Inflammatory macrophage (primary cell): ENCODE measurements at places on chromosomes 16 and 17.

GRCh38 chr17:82898976-82899514 lies 59.2 kb upstream of the ZNF750 start:
- no peak for DNase-seq

GRCh38 chr17:60229188-60229802 lies 79.5 kb downstream of the CA4 start:
- DNase-seq = peak; percentile 14

DNA sequence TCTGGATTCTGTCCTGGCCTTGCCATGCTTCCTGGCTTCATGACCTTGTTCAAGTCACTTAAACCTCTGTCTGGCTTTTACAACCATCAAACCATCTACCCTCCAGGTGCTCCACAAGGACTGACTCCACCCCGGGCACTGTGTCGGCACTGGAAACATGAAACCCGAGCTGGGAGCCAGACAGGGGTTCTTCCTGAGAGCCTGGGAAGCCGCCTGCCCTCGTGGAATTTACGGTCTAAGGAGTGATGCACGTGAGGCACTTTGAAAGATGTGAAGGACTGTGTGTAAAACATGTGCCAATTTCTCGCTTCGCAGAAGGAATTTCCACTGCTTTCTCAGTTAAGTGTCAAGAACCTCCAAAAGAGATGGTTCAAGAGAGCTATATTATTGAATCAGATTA lies 11.6 kb downstream of the CDK5R1 start:
- no peak for DNase-seq

DNA sequence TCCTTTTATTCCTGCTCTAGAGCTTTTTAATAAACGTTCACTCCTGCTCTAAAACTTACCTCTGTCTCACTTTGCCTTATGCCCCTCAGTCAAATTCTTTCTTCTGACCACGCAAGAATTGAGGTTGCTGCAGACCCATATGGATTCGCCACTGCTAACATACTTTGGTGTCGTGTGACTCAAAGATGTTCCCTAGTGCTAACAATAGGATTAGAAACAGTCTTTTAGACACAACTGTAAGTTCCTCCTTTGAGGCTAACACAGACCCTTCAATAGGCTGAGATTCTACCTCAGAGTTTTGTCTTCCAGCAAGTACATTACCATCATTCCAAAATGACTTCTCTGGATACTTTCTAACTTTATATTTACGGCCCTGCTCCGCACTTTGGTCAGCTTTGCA lies 149.5 kb upstream of the COX10 start:
- no peak for DNase-seq

DNA sequence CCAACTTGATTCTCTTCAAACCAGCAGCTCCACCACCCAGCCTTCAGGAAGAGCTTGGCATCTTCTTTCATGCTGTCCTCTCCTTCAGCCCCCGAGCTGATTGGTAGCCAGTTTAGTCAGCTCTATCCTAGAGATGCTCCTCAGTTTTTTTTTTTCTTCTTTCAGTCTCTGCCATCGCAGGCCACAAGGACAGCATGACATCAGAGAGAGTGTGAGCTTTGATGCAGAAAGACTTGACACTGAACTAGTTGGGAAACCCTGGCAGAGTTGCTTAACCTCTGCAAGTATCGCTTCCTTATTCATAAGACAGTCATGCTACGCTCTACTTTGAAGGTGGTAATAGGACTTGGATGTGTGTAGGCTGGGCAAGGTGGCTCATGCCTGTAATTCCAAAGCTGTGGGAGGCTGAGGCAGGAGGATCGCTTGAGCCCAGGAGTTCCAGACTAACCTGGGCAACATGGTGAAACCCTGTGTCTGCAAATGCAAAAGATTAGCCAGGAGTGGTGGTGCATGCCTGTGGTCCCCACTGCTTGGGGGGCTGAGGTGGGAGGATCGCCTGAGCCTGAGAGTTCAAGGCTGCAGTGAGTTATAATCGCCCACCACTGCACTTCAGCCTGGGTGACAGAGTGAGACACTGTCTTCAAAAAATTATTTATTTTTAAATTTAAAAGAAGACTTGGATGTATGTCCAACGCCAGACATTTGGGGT lies 2.6 kb downstream of the CD300LB start:
- peak; percentile 98 for DNase-seq

DNA sequence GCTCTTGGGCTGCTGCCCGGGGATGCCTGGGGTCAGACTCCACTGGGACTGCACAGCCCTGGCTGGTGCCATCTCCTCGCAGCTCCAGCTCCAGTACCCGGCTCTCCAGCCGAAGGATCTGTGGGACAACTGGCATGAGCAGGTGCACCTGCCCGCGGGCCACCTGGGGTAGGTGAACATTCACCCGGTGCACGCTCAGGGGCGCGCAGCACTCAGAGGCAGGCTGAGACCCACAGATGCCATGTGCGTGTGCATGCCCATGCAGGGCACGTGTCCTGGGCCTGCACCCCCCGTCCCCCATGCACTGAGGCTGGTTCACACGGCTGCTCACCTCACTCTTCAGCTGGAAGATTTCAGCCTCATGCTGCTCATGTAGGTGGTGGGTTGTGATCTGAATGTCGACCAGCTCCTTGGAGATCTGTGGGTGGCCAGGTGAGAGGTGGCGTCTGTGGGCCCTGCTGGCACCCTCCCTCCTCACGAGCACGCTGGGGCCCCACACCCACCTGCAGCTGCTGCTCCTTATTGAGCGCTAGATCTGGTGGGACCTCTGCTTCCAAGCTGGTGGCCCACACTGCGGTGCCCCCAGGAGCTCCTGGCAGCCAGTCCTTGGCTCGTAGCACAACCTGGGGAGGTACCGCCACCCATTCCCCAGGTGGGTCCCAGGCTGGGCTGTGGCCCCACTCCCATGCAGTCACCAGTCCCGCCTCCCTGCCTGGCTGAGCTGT lies 618 bp downstream of the CCDC78 start:
- DNase-seq = no peak

GRCh38 chr16:51151961-51152663 lies 1.0 kb upstream of the SALL1 start:
- no peak for DNase-seq

- DNase-seq = no peak
These were observed 165.5 kb upstream of the TBX2 start for GRCh38 chr17:61233991-61234750.

DNA sequence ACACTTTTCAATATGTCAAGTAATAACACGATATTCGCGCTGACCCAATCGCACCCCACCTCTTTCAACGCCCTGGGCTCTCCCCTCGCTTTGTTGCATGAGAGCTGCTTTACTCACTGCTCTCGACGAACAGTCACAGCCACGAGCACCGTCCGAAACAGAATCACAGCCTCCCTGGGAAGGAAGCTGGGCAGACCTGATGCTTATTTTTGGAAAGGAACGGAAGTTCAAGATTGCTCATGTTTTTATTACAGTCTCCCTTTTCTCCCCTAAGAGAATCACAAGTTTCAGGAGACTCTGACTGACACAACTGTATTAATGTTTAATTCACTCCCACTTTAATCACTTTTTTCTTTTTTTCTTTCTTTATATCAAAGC lies 67.8 kb downstream of the ANKRD11 start:
- DNase-seq = peak; percentile 92

GRCh38 chr17:47850692-47851573 lies at the start of gene SP6:
TSS of gene SP6 (minus strand) at chr17:47851163. CDS start at chr17:47848429, 2,734 bp downstream.
- no peak for DNase-seq

DNA sequence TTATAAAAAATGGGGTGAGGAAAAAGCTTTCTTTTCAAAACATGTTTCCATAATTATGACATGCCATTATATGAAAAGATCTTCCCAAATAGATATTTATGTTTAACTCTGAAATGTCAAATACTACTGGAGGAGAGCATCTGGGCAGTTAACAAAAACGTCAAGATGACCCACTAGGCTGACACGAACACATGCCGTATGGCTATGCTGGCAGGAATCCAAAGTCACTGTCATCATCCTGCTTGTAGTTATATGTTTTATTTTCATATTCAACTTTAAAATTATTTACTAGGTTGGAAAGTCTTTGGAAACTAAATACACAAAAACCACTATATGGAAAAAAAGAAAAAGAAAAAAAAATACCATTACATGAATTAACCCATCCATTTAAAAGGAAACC lies 27.3 kb downstream of the ANKFY1 start:
- DNase-seq = no peak

DNA sequence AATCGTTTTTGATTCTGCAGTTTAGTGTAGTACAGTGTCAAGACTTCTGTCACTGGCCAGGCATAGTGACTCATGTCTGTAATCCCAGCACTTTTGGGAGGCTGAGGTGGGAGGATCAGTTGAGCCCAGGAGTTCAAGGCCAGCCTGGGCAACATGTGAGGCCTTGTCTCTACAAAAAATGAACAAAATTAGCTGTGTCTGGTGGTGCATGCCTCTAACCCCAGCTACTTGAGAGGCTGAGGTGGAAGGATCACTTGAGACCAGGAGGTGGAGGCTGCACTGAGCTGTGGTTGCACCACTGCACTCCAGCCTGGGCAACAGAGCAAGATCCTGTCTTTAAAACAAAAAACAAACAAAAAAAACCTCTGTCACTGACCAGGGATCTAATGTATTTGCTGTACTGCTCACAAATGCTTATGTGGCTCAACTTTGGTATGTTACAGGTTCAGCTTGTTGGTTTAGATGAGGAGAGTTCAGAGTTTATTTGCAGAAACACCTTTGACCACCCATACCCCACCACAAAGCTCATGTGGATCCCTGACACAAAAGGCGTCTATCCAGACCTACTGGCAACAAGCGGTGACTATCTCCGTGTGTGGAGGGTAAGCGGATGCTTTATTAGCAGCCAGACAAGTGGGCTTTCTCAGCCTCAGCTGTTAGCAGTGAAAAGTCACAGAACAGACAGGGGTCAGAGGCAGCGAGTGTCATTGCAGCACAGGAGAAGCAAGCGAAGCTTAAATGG lies 22.5 kb upstream of the TACO1 start:
- DNase-seq = no peak

GRCh38 chr17:48835971-48836370 lies 5.1 kb downstream of the CALCOCO2 start:
- no peak for DNase-seq

- peak; percentile 43 for DNase-seq
These were observed 787 bp downstream of the AMDHD2 start for GRCh38 chr16:2520784-2521531.

DNA sequence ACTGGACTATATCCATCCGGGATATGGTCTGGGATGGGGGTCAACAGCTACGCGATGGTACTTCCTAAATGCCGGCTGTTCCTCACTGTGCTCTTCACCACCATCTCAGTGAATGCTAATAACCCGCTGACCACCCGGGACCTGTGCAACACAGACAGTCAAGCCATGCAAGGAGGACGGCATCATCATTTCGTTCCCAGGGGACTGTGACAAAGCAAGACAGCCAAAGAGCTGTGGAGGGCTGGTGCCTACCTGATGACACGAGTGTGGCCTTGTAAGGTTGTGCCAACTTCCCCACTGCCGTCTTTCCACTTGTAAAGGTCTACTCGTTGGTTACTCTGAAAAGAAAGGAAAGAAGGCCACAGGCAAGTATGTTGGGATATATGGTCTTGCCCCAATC lies 33.7 kb downstream of the WDR59 start:
- DNase-seq = no peak

GRCh38 chr17:38354466-38354865 lies 2.8 kb downstream of the SOCS7 start:
- no peak for DNase-seq

DNA sequence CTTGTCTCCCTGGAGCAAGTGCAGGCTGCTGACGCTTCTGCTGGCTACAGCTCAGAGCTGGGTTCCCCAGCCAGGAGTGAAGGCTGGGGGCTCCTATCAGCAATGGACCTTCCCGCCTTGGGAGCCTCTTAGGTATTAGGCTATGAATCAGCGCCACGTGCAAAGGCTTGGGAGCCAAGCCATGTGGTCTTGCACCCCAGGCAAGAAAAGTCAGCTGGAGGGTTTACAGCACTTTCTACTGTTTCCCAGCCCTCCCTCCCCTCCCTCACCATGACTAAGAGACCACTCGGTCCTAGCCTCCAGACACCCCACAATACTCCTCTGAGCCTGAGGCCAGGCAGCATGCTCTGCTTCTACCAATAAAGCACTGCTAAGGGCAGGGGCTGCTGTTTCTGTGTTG lies 12.3 kb downstream of the EPX start:
- no peak for DNase-seq

- DNase-seq = no peak
These were observed 1.2 kb downstream of the B9D1 start for GRCh38 chr17:19361326-19361725.

DNA sequence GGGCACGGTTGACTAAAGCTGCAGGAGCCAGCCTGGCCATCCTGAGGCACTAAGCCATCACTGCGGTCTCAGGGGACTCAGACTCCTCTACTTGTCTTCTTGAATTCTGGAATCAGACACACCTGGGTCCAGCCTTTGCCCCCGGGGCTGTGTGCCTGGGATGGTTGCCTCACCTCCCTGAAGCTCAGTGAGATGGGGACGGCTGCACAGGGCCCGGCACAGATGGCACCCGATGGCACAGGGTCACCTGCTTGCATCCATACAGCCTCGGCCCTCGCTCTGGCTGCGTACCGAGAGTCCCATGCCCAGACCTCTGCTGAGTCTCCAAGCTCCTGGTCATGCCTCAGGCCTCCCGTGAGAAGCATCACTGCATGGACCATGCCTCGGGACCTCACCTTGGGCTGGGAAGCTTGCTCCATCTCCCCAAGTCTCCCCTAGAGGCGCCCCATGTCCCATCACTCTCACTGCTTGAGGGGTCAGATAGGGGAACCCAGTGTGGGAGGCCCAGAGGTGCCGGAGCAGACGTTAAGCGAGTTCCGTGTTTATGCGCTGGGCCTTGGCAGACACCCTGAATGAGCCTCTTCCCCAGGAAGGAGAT lies 316.3 kb downstream of the SEC14L1 start:
- peak; percentile 28 for DNase-seq

- DNase-seq = no peak
These were observed 7.0 kb upstream of the TMEM92 start for GRCh38 chr17:50267074-50267841.

- peak; percentile 45 for DNase-seq
These were observed 1.7 kb upstream of the DLX3 start for GRCh38 chr17:49996495-49997300.

GRCh38 chr16:87186446-87186845 lies 130.7 kb downstream of the C16orf95 start:
- no peak for DNase-seq

DNA sequence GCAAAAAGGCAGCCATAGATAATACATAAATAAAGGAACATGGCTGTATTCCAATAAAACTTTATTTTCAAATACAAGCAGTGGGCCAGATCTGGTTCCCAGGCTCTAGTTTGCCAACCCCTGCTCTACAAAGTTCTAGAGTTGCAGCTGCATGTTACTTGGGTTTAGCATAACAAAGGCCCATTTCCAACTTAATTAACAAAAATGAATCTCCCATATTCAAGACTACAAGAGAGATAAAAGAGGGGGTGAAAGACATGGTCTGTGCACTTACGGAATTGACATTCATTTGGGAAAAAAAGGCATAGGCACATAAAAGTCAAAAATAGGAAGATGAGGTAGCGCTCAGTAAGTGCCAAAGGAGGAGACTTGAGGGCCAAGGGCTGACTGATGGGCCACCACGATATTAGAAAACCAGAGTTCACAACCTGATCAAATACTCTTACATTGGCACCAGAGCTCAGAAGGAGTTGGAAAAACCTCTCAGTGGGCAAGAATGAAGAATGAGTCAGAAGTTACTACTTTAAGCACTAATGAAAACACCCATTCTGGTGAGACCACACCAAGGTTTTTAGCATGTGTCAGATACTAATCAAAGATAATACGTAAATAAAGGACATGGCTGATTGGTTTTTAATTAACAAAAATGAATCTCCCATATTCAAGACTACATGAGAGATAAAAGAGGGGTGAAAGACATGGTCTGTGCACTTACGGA lies 164.0 kb downstream of the VPS53 start:
- DNase-seq = no peak
